Central memory CD4-positive, alpha-beta T cell (primary cell): ENCODE measurements at places on chromosomes 3 and 15.

GRCh38 chr15:26115229-26115943, 252.3 kb upstream of the ATP10A start:
- DNase-seq = no peak

- DNase-seq = no peak
Measured at GRCh38 chr3:71978150-71978721, 193.3 kb upstream of the PROK2 start.

DNA sequence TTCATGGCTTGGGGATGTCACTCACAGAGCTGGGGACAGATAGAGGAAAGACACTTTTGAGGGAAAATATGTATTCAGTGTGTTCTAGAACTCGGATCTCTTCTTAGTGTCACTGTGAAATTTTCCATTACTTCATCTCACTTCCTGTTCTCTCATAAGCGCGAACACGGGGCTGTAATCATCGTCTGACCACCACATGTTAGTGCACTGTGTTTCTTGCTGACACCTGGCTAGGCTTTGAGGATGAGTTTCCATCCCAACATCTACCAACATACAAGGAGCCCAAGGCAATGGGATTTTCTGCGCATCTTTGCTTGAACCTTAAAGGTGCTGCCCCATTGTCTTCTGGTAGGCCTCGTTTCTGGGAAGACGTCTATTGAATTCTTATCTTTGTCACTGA, 84.0 kb downstream of the LIPC start:
- no peak for DNase-seq

GRCh38 chr3:23252122-23252521, 49.0 kb downstream of the UBE2E2 start:
- DNase-seq = no peak

GRCh38 chr3:42351207-42351606, 59.2 kb downstream of the LYZL4 start:
- DNase-seq = no peak

DNA sequence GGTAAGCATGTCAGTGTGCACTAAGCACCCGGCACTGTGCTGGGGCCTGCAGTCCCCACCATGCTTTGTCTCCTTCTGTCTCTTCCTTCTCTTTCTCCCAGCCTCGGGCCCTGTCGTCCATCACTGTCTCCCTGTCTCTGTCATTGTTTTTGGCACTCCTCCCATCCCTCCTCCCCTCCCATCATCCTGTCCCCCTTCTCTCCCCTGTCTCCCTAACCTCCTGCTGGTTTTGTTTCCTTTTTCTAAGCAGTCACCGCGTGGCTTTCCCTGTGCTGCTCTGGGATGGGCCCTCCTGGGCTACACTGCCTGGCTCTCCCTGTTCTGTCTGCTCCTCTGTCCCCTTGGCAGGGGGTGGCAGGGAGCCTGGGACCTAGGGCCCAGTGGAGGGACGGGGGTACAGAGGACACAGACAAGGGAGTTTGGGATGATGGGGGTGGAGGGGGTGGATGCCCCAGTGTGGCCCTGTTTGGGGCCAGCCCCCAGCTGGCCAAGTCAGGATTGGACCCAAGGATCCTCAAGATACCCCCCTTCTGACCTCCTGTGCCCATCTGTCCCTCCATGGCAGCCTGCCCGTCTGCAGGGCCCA, 5.7 kb downstream of the CHST13 start:
- DNase-seq = no peak

GRCh38 chr3:172973799-172974198, 167.2 kb downstream of the SPATA16 start:
- no peak for DNase-seq

DNA sequence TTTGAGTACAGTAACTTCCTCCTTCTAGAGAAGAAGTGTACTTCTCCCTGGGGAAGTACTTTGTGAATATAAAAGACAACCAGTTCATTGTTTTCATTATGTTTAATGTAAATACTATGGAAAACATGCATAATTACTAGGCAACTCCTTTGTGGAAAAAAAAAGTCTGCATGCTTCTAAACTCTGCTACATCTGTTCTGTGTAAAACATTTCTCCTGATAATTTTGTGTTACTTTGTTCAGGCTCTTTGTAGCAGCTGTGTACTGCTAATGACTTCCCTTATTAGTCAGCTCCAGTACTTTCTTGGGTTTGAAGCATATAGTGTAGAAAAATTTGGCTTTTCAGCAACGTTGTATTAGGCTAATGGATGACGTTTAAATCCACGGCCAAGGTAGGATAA, 111.6 kb downstream of the FEZF2 start:
- DNase-seq = no peak

DNA sequence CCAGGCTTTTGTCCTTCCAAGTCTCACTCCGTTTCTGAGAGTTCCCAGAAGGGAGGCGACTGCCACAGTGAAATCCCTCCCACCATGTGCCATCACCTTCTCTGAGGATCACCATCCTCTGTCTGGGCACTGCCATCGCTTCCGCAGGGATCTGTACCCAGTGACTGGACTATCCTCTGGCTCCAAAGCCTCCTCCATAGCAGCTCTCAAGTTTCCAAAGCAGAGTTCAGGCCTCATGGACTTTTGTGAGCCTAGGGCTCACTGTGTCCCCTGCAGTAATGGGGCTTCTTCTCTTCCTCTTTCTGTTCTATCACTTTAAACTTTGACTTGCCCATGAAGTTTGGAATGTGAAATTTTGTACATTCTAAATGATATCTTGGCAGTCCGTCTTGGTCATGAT, 63.9 kb downstream of the TIPARP start:
- no peak for DNase-seq

DNA sequence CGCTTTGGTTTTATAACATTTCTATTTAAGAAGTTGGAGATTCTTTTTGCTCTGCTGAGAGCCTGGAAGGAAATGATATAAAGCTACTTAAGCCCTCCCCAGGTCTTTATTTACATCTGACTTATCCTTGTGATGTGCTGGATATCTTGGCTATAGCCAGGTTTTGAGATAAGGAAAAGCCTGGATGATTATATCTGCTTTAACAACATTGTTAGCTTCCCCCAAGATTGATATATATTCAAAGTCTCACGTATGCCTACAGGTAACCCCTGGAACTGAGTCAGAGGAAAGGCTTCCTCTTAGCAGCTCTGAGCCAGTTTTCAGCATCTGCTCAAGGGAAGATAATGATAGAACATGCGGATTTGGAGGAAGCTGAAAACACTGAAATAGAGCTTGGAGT, 61.5 kb upstream of the CRBN start:
- DNase-seq = no peak

DNA sequence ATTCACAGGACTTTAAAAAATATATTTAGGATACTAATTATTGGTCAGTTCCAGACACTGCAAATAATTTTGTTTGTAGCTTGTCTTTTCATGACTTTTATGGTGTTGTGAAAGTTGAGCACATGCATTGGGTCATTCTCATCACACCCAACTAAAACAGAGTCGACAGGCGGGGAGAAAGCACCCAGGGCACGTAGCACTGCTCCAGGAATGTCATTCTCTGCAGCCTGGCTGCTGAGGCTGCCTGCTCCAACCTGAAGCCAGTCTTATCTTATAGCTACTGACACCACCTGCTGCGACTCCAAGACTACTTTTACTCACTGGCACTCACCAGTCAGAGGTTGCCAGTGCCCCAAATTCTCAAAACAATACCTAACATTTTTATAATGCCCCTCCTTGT, 56.9 kb downstream of the ACAD9 start:
- DNase-seq = no peak

- DNase-seq = no peak
Measured at GRCh38 chr3:129657261-129658046, 51.0 kb upstream of the PLXND1 start.

DNA sequence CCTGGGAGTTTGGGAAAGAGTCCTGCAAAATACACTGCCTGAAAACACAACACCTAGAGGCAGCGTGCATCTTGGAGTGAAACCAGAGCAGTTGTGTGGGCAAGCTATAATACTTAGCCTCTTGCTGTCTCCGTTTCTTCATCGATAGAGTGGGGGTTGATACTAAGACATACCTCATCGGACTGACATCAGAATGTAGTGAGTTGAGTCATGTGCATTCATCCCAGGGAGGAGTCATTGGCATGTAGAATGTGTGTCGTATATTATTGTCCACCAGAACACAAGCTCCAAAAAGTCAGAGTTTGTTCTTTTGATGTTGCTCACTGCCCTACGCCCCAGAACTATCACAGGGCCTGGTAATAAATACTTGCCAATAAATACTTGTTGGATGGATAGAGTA, 4.3 kb downstream of the SNTN start:
- DNase-seq = no peak

- DNase-seq = no peak
Measured at GRCh38 chr3:42061025-42061712, 30.0 kb upstream of the TRAK1 start.

- no peak for DNase-seq
Measured at GRCh38 chr3:67215690-67216089, 217.6 kb downstream of the KBTBD8 start.

- DNase-seq = no peak
Measured at GRCh38 chr3:69986419-69986818, 13.1 kb upstream of the SAMMSON start.

GRCh38 chr15:85778107-85778776, 16.5 kb downstream of the KLHL25 start:
- DNase-seq = no peak

GRCh38 chr15:70835415-70835814, 18.5 kb downstream of the LARP6 start:
- no peak for DNase-seq

- DNase-seq = no peak
Measured at GRCh38 chr15:49718846-49719245, 98.0 kb downstream of the DTWD1 start.

- no peak for DNase-seq
Measured at GRCh38 chr15:57680021-57680420, 26.5 kb upstream of the POLR2M start.

GRCh38 chr3:185934767-185935464, 2.9 kb downstream of the TRA2B start:
- DNase-seq = no peak

- DNase-seq = no peak
Measured at GRCh38 chr3:133505813-133506212, 67.7 kb upstream of the CDV3 start.

DNA sequence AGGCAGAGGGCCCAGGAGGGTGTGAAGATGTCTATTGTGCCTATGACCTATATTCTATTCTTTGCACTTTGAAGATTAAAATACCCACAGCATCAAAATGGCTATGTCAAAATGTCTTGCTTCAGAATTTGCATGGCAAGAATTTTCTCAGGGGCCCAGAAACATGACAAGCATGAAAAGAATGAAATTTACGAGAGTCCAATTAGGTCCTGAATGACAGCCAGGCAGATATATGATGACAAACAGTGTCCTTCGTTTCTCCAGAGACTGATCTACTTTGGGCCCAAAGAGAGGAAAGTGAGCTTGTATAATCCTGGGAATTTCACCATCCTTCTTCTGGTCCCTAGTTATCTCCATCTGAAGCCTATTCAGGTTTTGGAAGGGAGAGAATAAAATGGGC, 609.9 kb downstream of the FHIT start:
- DNase-seq = no peak

GRCh38 chr3:171980578-171981270, 58.7 kb upstream of the FNDC3B start:
- DNase-seq = no peak

DNA sequence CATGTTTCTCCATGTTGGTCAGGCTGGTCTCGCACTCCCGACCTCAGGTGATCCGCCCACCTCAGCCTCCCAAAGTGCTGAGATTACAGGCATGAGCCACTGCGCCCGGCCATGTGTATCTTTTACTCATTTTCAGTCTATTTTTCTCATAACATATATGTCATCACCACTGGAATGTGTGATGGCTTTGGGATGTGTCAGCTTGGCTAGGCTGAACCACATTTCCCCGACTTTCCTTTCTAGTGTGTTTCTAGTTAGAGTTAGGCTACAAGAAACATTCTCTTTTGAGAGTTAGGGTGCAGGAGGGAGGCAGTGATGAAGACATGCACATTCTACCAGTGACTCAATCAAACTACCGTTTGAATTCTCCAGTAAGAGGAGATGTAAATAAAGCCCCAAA, 444.9 kb upstream of the THBS1 start:
- DNase-seq = no peak

DNA sequence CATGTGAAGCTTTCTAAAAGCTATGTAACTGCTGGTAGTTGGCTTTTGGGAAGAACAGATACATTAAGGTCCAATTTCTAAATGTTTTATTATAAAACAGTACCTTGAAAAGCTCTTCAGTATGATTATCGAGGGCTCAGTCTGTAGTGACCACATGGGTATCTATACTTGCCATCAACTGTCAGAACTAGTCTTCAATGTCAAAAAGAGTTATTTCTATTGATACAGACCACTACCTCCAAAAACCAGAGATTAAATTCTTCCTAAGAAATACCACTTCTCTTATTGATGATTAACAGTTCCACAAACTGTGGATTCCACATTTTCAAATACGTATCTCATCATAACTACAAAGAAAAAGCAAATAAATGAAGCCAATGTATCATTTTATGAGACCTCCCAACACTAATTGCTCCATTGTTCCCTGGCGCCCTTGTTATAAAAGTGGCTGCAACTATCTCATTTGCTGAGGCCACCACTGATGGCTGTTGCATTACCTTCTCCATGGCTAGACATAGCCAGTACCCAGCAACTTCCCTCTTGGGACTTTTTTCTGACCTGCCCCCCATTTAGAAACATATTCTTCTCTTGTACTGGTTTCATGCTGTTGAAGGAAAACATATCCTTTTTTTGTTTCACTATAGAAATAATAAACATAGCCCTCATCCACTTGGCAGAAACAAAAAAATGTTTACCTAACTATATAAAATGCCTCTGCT, 33.9 kb upstream of the MBNL1 start:
- DNase-seq = no peak

DNA sequence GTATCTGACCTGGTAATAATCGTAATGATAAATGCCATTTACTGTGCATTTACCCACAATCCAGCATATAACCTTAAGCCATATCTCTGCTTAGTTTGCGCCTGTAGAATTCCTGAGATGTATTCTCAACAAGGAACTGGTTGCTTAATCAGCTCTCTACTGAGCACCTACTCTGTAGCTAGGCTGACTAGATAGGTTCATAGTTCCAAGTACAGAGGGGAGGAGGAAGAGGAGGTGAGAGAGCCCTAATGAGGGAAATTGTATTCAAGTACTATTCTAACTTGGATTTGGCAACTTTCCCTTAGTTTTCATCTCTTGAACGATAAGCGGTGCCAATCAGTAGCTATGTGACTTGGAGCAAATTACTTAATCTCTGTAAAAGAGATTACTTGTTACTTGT, 5.6 kb upstream of the AKAP13 start:
- no peak for DNase-seq

GRCh38 chr3:188792793-188793192, 379.0 kb upstream of the TPRG1 start:
- DNase-seq = no peak
